ENCODE measurements at places on chromosomes 13 and 19.

DNA sequence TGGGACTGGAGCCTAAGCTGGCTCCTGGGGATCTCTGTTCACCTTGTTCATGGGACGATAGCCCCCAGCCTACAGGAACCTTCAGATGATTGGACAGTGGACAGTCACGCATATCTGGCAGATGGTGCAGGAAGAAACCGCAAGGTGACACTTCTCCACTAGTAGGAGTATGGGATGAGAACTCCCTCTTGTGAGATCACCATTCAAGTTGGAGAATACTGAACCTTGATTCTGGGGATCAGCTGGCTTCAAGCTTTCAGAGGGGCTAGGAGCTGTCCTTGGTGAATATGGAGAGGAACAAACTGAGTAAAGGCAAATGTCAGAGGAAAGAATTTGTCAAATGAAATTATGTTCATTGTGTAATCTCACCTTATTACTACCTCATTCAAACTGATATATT, 204.5 kb downstream of the PDS5B start:
- DNase-seq: no peak

DNA sequence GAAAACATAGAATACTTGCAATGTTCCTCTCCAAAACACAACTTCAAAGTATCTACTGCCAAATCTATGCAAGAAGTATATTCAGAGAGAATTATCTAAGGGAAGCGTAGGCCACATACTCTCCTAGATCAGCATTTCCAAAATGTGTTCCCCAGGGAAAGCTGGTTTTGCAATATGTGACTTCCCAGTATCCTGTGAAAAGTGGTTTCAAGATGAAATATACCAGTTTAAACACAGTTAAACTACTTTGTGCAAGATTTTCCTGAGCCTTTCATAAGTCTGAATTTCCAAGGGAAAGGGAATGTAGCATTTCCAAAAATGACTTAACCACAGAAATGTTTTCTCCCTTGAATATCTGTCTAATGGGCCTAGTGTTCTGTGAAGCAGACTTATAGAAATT, 7.6 kb downstream of the STARD13 start:
- DNase-seq: no peak

DNA sequence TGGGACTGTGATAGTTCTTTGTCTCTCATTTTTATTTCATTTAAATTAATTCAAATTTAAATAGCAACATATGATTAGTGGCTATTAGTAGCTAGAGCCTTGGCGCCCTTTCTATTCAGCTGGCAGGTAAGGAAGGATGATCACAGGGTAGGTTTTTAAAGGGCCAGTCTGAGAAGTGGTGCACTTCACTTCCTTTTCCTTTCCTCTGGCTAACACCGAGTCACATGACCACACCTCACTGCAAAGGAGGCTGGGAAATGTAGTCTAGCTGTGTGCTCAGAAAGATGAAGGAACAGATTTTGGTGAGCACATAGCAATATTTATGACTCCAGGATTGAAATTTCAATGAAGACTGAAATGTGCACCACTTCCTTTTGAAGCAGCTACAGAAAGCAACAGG, 128.7 kb downstream of the TSHZ3 start:
- peak; percentile 39 for DNase-seq

DNA sequence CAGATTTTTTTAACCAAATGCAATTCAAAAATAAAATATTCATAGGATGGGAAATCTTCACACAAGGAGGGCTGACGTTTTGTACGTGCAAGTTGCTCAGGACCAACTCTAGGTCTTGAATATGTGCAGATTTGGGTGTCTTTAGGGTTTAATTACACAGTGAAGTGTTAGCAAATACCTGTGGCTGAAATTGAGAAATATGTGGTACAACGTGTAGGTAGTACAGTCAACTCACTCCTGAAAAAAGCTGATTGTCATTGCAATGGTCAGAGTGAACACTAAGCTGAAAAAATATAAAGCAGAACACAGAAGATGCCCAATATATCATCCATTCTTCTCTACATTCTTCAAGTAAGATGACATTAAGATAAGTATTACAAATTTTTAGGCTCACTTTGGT, 314.3 kb downstream of the SLITRK1 start:
- DNase-seq: no peak

DNA sequence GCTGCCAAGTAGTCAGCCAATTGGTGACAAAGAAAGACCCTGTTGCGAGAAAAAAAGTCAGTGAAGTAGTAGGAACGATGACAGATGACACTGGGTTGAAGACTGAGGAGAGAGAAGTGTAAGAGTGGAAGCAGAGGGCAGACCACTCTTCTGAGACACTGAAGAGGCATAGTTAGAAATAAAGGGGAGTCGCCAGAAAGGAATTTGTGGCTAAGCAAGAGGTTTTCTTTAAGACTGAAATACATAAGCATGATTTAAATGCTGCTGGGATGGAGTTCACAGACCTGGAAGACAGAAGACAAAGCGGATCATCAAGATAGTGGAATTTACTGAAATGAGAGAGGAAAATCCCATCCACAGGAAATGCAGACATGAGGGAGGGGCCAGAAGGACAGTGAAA, 56.2 kb upstream of the USPL1 start:
- DNase-seq: no peak

GRCh38 chr13:107450431-107450830, 764.9 kb downstream of the LIG4 start:
- no peak for DNase-seq

DNA sequence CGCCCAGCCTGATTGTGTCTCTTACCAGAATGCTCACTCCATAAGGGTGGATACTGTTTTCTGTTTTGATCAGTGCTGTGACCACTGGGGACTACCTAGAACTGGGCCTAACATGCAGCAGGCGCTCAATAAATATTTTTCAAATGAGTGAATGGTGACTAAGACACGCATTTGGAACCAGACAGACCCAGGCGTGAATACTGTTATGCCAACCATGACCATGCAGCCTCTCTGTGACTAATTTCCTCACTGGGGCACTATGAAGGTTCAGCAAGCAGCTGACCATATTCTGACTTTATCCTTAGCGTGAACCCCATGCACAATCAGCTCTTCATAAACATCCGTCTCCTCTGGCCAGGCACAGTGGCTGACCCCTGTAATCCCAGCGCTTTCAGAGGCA, 13.0 kb upstream of the SPC24 start:
- no peak for DNase-seq

GRCh38 chr13:105972306-105972721, 563.1 kb downstream of the EFNB2 start:
- DNase-seq: no peak

- DNase-seq: no peak
Observed at GRCh38 chr19:3695124-3695733, 5.0 kb downstream of the PIP5K1C start.

DNA sequence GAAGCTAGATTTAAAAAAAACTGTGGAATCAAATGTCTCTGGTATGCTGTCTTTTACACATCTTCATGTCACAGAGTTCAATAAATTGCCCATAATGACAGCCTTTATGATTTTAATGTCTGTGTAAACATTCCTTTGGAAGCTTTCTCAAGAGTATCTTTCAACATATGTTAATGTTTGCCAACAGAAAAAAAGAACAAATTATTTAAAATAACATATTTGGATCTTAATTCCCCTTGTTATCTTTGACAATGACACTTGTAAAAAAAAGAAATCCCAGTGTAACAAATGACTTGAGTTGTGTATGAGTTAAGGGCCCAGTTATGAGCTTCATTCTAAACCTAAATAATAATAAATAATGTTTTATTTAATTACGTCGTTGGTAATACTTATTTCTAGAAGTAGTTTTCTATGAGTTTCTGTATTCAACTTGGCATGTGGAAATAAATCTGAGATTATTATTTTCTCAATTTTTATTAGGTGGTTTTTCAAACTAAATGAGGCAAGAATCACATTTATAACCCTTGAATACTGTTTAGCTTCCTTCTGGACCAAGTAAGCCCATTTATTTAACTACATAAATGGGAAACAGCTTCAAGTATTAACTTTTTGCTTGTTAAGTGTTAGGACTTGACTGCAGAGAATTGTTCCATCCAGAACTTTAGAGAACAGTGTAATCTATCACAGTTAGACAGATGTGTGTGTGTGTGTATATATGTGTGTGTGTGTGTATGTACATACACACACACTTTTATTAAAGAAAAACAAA, 182.1 kb downstream of the POSTN start:
- no peak for DNase-seq

- DNase-seq: no peak
Observed at GRCh38 chr19:16386619-16387240, 62.1 kb downstream of the KLF2 start.

DNA sequence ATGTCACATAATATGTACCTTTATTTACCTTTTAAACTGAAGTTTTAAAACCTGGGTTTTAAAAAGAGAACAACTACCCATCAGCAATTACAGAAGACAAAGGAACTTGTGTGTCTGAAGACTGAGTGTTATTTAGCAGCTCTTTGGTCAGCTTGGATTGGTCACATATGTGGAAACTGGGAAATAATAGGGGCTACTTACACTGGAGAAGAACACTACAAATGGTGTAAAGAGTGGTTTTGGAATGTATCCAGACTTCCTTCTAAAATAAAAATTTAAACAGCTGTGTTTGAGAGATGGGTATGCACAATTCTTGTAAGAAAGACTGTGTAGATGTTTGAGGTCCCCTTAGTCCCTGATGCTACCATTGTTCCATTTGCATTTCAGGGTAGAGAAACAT, 13.3 kb downstream of the TNFRSF19 start:
- no peak for DNase-seq

- DNase-seq: no peak
Observed at GRCh38 chr13:25281935-25282332, 5.4 kb downstream of the MTMR6 start.

DNA sequence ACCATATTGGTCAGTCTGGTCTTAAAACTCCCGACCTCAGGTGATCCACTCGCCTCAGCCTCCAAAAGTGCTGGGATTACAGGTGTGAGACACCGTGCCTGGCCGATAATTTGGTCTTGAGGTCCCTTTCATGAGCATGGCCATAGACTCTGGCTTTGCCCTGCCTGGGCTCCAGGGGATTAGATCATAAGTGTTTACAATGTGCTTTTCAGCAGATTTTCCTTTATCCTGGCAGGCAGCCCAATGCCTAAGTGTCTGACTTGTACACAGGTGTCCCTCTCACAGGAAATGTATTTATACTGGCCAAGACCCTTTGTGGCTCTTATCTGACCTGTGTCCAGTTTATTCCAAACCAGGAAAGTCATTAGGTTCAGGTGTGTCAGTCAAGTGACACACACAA, 15.9 kb downstream of the BCAM start:
- DNase-seq: no peak

GRCh38 chr13:100314132-100314910, 225.4 kb downstream of the PCCA start:
- no peak for DNase-seq

DNA sequence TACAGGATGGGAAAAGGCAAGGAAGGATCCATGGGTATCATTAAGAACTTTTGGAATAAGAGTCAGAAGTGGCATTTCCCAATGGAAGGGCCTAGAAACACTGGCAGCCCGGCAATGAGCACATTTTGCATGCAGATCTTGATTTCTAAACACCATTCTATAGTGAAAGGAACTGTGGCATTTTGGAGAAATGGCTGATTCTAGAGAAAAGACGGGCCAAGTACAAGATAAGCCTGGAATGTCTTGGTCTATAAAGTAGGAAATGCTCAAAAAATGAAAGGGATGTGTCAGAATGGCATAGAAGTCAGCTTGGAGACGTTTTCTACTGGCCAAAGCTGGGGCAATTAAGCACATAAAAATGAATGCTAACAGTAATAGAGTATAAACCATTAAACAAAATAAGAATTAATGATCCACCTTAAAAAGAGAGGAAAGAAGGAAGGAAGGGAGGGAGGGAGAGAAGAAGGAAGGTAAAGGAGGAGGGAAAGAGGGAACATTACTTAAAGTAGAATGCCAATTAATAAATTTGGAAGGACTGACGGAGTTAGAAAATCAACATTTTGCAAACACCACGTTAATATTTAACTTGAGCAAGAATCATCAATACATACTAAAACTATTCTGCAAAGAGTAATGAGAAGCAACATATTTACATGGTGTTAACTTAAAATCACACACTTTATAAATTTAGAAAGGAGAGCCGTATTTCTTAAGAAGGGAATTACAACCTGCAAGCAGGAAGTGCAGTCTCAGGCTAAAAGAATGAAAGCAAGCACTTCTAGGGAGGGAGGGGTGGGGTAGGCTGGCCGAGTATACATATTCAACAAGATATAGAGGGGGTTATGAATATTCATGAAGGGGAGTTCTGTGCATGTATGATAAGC, 78.9 kb downstream of the ANKRD10 start:
- DNase-seq: no peak

DNA sequence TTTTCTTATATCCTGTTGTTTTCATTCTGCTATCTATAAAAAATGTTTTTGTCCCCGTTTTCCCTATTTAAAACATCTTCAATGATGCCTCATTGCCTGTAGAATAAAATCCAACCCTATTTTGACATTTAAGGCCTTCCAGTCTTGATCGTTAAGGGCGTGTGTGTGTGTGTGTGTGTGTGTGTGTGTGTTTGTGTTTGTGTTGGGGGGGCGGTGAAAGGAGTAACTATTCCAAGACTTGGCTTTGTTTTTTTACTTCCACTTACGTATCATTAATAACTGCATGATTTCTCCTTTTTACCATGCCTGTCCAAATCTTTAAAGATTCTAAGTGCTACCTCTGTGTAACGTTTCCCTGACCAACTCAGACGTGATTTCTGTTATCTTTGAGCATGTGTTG, 784 bp downstream of the PIBF1 start:
- no peak for DNase-seq

GRCh38 chr13:75357576-75358289, 124.2 kb downstream of the TBC1D4 start:
- DNase-seq: peak; percentile 31

- peak; percentile 94 for DNase-seq
Observed at GRCh38 chr19:53196777-53197396, 3.7 kb upstream of the ZNF665 start.

GRCh38 chr13:46288570-46289259, 77.0 kb downstream of the LRRC63 start:
- DNase-seq: peak; percentile 78

GRCh38 chr13:72255908-72256307, 388.9 kb upstream of the DACH1 start:
- no peak for DNase-seq

DNA sequence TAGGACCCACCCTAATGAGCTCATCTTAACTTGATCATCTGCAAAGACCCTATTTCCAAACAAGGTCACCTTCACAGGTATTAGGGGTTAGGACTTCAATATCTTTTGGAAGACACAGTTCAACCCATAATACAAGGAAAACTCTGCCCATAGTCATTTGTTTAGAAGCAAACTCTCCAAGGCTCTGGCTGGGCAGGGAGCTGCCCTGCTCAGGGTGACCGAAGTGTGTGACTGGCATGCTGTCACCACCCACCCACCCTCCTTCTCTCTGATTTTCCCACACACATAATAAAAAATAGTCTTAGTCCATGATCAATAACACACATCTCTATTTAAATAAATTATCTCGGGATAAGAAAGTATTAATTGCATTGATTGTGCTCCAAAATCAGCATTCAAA, 161.1 kb downstream of the KCTD15 start:
- no peak for DNase-seq

DNA sequence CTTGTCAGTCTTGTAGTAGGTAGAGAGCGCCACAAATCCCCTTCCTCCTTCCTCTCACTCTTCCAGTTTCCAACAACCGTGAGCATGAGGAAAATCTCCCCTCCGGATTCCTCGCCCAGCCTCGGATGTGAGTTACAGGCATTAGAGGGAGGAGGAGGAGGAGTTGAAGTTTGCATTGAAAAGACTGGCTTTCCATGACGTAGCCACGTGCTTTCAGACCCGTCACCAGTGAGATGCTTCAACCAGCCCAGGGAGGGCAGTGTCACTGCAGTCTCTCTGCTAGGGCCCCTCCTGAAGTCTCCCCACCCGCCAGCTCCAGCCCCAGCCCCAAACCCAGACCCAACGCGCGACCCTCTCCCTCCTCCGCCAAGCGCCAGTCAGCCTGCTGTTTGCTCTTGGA, 442 bp upstream of the FGF14 start:
- DNase-seq: no peak
